Motor neuron (in vitro differentiated cells): ENCODE measurements at places on chromosomes 4 and X. TPM values are rescaled to one million over a fixed set of nuclear protein-coding genes. Genes with fewer than 3 reads are reported as not detected.

Gene SH3BGRL
- total RNA-seq = 73.1 and 73.9 TPM in 2 replicates

Gene HAND2
- total RNA-seq = 1.00 and 1.0 TPM in 2 replicates

Gene SLC25A4
- 27.6 and 28.2 TPM in 2 replicates for total RNA-seq

Gene PCSK1N
- 2.0 and 4.0 TPM in 2 replicates for total RNA-seq

Gene SPARCL1
- total RNA-seq = 11.4 and 13.5 TPM in 2 replicates

Gene ARHGAP36
- total RNA-seq = not detected in 2 replicates

Gene CSAG2
- total RNA-seq = not detected in 2 replicates

Gene ZFP92
- total RNA-seq = under 0.01 and 0.07 TPM in 2 replicates

Gene SNX25
- total RNA-seq = 48.6 and 55.4 TPM in 2 replicates

Gene FAM200B
- 48.0 and 48.2 TPM in 2 replicates for total RNA-seq

Gene PRRG1
- 9.5 and 10.1 TPM in 2 replicates for total RNA-seq

Gene NALF2
- total RNA-seq = 0.22 and 0.25 TPM in 2 replicates

Gene PNPLA4
- 7.5 and 9.2 TPM in 2 replicates for total RNA-seq

Gene NUDT10
- 13.0 and 17.7 TPM in 2 replicates for total RNA-seq

Gene CORIN
- 1.1 and 1.3 TPM in 2 replicates for total RNA-seq

GRCh38 chr4:169818063-169818679 is 60.4 kb upstream of the HPF1 start:
- no peak for ATAC-seq

DNA sequence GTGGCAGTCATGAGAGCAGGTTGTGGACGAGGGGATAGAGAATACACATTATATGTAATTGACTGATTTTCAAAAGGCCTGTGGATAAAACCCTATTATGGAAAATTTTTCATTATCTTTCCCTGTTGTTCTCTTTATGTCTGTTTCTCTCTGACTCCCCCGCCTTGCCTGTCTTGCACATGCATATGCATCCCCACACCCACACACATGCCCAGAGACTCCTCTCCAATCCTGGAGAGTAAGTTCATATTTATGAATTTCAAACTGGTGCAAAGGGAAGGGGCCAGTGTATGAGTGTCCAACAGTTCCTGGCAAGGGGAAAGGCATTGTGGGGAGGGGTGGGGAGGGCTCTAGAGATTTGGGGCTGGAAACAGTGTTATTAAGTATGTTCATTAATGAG is 60.8 kb upstream of the ARHGAP36 start:
- no peak for ATAC-seq

GRCh38 chrX:113959912-113960626 is 623.8 kb upstream of the HTR2C start:
- ATAC-seq = no peak

DNA sequence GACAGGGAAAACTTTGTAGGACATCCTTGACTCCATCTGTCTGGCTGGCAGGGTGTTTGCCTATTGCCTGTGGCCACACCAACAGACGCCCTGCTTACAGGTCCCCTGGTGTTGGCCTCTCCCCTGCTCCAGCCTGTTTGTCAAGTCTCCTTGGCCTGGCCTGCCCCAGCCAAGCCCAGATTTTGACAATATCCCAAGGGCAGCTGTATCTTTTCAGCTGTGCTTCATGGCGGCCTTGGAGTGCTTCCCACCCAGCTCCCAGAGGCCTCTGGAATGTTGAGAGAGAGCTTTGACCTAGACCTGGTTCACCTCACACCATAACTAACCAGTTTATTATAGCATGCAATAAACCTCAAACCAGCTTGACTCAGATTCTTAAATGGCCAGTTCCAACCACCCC is 204.0 kb upstream of the NHS start:
- ATAC-seq = no peak

DNA sequence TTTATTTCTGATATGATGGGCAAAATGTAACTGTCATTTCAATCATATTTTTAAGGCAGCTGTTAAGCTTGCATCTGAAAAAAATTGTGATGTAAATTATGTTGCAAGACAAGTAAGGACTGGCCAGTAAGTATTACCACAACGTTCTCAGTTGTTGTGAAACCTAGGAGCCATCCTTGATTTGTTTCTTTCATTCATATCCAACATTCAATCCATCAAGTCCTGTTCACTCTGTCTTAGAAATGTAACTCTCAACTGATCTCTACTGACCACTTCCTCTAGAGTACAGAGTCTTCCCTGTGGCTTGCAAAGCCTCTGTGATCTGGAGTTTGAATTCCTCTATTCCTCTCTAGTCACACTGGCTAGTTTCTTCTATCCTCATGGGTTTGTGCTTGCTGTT is 161.4 kb upstream of the MAD2L1 start:
- no peak for ATAC-seq

GRCh38 chr4:97262769-97263168 is 880.5 kb downstream of the STPG2 start:
- ATAC-seq = no peak

GRCh38 chr4:138062929-138063328 is 179.2 kb downstream of the SLC7A11 start:
- peak; percentile 78 for ATAC-seq

DNA sequence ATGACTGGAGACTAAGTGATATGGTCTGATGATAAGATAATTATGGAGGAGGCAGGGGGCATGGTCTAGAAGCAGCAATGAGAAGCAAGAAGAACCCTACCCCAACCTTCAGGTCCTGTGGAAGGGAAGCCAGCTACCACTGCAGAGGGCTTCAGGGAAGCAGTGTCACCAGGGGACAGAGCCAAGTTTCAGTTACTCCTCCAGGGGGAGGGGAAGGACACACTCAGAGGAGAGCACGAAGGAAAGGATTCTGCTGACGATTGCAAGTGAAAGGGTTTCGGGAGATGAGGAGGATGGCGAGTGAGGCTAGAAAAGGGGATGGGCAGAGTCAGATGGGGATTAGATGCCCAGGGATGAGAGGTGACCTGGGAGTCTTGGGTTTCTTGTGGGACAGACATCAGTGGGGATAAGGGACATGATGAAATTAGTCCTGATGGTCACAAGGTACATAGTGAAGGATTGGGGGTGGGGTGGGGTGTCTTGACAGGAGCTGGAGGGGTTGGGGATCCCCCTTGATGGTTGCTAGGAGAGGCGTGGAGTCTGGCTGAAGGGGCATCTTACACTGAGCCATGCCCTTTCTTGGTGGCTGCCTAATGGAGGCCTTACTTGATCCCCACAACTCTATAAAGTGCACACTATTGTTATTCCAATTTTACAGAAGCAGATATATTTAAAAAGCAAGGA is 45.4 kb downstream of the TIGD4 start:
- ATAC-seq = no peak

GRCh38 chrX:8194216-8194615 is 23.1 kb upstream of the VCX2 start:
- no peak for ATAC-seq

- no peak for ATAC-seq
Observed at GRCh38 chrX:68307769-68308168, 125.5 kb downstream of the OPHN1 start.

GRCh38 chr4:83217721-83218522 is 66.7 kb downstream of the COQ2 start:
- peak; percentile 12 for ATAC-seq

DNA sequence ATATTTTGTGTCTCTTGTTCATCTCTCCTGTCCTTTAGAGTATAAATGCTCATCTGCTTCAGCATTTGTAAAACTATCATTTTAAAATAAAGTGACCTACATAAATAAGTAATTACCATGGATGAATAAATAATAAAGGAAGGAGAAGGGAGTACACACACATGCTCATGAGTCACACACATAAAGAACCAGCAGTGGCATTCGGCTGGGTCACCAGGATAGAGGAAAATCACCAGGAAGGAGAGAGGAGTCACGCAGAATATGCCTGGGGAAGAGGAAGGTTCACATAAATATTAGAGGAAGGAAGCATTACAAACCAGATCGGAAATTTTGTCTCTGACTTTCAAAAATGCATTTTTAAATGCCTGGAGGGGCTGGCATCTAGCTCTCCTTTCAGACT is 38.5 kb upstream of the MED14 start:
- ATAC-seq = peak; percentile 81

GRCh38 chr4:113564493-113564892 is 197.0 kb downstream of the CAMK2D start:
- no peak for ATAC-seq

- peak; percentile 35 for ATAC-seq
Observed at GRCh38 chrX:111465669-111466068, 45.8 kb upstream of the SERTM2 start.

GRCh38 chr4:121674191-121674590 is 22.6 kb downstream of the ANXA5 start:
- no peak for ATAC-seq

GRCh38 chrX:119696251-119696890 is 3.4 kb upstream of the SEPTIN6 start:
- no peak for ATAC-seq

DNA sequence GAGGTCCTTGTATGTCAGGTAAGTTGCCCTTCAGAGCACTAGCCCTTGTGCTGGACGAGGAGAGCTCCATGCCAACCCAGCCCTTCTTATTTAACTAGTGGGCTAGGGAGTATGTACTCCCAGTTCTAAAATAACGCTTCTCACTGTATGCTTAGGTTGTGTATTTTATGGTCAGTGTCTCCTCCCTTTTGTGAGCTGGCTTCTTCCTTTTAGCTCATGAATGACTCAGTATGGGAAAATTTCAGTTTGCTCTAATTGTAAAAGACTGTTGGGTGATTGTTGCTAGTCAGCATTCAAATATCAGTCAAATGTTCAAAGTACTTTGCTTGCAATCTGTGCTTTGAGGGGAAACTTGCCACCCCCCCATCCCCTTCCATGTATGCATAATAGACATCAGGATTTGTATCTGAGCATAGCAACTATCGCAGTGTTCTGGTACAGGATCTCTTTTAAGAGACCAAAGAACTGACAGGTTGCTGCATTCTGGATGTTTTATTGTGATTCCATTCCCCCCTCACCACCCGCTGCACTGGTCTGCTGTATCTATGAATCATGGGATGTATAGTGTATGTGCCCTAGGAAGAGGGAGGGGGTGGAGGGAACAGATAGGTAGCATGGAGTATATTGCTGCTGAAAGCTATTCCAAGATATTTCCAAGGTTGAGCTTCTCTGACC is 34.7 kb downstream of the DLG3 start:
- ATAC-seq = peak; percentile 72

DNA sequence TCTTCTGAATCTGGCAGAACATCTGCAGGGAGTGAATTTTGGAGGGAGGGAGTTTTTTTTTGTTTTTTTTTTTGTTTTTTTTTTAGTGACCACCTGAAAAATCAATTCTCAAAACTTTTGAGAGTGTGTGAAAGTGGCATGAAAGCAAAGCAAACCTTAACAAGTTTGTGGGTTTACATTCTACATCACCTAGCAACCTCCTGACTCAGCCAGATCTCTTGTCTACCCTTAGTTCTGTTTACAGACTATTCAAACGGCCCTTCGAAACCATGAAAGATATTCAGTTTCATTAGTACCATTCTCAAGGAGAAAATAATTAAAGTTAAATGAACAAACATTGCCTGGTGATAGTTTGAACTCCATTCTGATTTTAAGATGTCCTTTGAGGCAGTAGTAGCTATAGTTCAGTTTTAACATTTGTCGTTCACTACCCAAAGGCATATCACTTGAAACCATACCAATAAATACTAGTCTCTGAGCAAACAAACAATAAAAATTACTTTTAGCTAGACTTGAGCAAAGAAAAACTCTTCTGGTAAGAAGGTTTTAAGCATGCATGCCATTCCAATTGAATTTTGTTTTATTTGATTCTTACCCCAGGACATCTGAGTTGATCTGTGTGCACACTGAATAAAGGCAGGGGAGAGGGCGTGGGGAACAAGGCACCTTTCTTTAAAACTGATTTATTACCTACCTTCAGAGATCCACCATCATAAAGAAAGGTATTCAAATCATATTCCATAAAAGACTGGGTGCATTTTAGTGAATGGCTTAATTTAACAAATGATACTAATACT is 137.7 kb downstream of the ARX start:
- ATAC-seq = no peak

DNA sequence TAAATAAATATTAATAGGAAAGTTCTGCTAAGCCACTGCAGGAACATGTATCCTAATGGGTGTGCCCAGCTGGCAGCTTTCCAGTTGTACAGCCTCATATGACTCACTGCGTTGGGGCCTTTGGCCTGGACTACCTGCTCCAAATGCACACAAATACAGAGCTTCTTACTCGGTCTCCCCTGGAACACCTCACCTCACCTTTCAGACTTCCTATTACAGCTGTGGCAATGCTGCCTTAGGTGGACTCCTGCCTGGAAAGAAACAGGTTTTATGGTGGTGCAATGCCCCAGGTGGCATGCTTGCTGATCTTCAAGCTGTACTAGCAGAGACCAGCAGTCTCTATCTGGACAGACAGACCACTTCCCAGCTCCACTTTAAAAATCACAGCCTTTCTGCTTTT is 85.7 kb upstream of the EXOC1L start:
- no peak for ATAC-seq

DNA sequence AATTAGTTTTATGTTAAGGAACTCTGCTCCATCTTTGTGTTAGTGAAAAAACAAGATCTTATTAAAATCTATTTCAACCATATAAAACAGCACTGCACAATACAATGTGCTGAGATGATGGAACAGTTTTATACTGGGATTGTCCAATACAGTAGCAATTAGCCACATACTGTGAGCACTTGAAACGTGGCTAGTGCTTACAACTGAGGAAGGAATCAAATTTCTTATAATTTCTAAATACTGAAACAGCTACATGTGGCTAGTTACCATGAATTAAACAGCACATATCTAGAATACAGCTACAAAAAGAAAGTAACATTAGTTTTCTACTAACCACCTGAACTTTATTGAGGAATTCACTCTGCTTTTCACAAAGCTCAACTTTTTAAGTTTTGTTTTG is 14.7 kb downstream of the NFXL1 start:
- no peak for ATAC-seq

DNA sequence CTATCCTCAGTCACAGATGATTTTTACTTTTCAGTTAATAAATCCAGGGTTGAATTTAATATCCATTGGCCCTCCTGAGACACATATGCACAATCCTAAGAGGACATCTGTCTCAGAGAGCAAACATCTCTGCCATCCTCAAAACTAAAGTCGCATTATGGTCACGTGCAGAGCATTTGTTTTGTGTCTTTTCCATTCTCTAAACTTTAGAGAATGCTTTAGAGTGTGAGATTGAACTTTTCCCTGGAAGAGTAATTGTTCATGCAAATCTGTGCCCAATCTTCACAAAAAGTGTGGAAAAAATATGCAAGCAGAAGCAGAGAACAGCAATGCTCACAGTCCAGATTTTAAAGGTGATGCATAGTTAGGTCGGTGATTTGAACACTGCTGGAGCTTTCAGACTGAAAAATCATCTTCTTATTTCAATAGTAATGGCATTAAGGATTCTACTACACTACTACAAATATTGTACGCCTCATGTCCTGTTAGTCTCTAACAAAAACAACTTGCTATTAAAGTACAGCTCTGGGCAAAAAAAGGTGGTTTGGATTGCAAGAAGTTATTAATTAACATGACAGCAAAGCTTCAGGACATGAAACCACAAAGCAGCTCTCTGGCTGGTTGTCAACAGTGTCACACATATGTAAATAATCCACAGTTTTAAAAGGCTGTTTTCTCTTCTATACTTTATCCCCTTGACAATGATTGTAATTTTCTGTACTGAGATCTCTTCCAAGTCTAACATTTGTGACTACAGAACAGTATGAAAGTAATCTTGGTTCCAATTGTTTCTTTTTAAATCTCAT is 19.9 kb downstream of the DCHS2 start:
- ATAC-seq = peak; percentile 59

GRCh38 chr4:187618701-187619281 is 376.8 kb upstream of the ZFP42 start:
- ATAC-seq = no peak
